ENCODE measurements at places on chromosomes 6 and 20.

DNA sequence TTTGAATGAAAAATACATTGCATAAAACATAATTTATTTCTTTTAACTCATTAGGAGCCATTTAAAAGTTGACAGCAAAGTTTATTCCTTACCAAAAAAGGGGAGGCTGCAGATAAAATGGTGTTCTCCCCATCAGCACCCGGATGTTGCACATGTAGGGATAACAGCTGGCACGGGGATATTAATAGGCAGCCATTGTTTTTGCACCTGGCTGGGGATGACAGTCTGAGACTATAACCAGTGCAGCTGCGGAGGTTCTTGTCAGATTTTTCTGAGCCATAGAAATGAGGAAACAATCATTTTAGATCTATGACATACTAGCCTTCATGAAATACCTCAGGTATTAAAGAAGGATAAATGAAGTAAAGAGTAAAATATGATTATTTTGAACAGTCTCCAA lies 20.1 kb upstream of the HECA start:
- DNase-seq: no peak

- DNase-seq: no peak
These were observed 778.4 kb upstream of the GJE1 start for GRCh38 chr6:141354191-141354955.

DNA sequence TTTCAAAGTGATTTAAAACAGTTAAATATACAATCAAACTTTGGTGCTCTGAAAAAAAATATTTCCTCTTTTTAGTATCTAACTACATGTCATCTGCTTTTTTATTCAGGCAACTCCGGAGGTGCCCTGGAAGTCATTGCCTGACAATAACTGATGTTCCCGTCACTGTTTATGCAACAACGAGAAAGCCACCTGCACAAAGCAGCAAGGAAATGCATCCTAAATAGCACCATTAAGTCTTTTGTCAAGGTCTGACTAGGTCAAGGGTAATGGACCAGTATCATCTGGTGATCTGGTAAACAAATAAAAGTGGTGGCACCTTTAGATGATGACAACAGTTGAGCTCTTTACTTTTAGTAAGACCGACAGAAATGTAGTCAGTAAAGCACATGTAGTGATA lies 13.2 kb downstream of the FAM229B start:
- DNase-seq: no peak

DNA sequence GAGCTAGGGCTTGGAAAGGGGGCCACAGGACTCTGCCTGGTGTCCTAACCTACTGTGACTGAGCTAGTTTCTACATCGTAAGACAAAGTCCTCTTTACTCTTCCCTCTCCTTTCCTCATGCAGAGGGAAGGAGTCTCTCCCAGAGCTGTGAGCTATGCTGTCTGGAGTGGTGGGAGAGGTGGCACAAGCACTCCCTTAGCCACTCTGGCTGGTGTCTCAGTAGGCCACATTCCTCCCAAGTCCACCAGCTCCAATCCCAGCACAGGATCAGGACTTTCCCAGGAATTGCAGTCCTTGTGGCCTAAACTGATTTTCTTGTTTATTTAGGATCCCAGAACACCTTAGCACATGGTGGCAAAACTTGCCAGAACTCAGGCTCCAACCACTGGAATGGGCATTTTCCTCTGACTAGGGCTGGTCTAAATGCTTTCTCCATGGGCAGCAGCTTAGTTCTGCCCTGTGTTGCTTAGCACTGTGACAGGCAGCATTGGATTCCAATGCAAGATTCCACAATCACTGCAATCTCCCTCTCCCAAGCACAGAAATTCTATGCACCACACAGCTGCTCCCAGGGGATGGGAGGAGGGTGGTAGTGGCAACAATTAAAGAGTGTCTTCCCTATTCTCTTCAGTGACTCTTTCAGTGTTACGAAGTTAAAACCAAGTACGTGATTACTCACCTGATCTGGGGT lies 733.3 kb downstream of the HACE1 start:
- no peak for DNase-seq

- no peak for DNase-seq
These were observed 126.5 kb upstream of the HDGFL1 start for GRCh38 chr6:22442826-22443225.

DNA sequence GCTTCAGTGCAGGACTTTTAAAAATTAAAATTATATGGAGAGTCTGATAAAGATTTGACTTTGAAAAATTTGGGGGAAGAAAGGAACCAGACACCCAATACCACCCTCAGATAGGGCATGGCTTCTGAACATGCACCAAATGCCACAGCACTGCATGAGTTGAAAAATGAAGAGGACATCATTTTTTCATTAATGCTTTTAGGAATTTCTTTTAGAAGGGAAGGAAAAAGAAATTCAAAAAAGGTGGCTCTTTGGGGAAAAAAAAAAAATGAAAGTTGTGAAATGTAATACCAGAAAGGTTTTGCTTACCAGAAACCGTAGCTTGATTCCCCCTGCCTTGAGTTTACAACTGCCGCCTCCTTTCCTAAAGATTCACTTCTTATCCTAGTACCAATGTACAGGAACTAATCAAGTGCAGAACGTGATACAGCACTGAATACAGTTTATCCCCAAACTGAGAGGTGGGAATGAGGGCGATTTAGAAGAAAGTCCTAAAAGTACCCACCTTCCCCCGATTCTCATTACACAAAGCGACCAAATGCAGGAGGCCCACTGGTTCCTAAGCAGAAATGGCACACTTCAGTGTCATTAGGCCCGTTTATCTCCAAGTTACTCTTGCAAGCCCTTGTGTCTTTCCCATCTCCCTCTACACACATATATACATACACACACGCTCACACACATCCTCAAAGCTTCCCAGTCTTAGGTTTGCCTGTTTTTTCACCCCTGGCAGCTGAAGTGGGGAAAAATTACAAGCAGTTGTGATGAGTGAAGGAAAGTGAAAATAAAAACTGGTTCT lies 2.8 kb downstream of the PPP1R10 start:
- no peak for DNase-seq

GRCh38 chr20:37598575-37599342 lies 71.1 kb upstream of the BLCAP start:
- no peak for DNase-seq

DNA sequence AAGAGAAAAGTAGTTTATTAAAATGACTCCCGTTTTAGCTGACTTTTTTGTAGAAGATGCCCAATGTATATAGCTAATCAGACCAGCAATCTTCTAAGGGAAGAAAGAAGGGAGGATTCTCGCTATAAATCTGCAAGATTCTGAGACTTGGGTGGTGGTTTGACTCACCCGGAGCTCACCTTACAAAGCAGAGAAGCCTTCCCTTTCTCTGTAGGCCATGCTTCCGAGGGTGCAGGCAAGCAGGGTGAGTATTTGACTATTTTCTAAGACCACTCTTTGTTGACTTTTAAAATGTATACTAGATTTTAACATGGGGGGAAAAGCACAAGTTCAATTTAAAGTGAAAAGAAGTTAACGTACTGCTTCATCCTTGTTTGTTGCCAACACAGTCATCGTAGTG lies 2.7 kb downstream of the OLIG3 start:
- DNase-seq: no peak

- no peak for DNase-seq
These were observed 128.6 kb upstream of the HS3ST5 start for GRCh38 chr6:114471450-114471849.

- DNase-seq: no peak
These were observed 192.1 kb downstream of the SAMD5 start for GRCh38 chr6:147700436-147701209.

DNA sequence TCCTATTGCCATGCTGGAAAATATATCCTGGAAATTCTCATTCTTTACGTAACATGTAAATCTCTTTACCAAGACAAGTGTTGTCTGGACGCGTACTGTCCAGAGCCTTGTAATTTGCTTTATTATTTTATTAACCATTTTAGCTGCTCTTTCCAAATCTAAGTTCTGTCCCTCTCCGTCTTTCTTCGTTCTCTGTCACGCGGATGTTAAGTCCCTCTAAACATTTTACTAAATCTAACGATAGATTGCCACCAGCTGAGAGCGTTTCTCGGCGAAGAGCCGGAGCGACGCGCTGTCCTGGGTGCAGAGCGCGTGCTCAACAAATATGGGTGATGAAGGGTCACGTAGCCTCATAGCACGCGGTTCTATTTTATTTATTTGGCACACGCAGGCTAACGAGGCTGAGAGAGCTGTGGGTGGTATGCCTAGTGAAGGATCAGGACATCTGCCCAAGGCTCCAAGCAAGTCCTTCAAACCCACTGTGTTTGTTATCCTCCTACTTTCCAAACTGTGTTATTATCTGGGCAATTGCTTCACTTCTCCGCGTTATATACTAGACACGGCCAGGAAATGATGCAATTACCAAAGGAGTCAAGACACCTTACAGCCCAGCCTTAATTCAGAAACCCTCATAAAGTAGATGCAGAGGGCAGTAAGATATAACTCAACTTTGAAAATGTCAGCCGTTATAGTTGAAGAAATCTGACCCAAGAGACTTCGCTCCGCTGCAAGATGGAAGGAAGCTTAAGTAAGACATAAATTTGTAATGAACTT lies 10.0 kb upstream of the NCOA7 start:
- DNase-seq: peak; percentile 81

DNA sequence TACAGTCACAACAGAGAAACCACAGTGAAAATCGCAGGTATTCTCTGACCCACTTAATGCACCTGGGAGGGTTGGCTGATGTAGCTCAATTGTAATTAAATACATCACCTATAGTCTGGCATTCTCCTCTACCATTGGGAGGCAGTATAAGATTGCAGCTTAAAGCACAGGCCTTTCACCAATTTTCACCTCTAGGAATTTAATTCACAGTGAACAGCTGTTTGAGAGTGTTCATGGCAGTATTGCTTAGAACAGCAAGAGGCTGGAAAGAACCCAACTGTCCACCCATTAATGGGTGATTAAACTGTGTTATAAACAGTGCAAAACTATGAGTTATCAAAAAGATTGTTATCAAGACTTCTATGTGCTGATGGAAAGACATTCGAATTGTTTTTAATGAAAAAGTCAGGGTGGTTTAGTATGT lies 2.0 kb downstream of the EDEM2 start:
- peak; percentile 95 for DNase-seq

DNA sequence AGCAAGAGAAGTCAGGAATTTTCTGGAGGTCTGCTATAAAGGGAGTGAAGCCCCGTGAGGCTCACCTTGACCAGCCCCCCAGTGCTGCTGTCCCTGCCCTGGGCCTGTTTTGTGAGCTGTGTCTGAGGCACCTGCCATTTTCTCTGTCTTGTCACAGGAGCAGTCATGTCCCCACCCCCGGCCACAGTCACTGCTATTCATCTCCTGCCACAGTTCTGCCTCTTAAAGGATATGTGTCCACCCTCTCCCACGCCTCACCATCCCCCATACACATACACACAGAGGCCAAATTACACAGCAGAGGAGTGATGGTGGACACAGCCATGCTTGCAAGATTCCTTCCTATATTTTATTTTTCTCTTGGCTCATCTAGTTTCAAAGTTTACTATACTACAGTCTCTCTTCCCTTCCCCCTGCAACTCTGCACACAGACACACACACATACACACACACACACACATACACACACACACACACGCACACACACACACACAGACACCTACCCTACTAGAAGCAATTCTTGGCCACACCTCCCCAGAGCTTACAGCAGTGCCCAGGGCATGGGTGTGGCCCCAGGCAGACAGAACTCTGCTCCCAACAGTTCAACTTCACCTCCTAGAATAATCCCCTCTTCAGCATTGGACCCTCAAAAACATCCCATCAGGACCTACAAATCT lies 68.7 kb upstream of the TAB2 start:
- no peak for DNase-seq

DNA sequence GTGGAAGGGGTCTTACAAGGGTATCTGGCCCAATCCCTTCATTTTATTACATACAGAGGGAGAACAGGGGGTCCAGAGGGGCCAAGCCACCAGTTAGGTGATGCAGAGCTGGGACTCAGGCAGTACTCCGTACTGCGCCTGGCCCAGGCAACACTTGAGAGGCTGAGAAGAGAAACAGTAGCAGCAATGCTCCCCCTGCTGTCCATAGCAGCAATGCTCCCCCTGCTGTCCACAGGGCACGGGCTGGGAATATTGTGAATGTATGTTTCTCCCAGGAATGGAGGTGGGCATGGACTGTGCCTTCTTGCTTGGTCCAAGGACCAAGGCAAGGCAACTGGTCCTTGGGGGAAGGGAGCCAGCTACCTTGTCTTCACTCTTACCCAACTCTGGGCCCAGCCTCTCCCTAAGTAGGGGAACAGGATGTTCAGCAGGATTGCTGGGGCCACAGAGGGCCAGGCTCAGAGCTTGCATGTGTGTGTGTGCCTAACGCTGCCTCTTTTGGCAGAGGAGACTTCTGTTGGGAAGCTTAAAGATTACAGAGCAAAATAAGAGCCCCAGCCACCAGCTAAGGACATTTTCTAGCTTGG lies 14.8 kb upstream of the FAM83C start:
- DNase-seq: peak; percentile 85

DNA sequence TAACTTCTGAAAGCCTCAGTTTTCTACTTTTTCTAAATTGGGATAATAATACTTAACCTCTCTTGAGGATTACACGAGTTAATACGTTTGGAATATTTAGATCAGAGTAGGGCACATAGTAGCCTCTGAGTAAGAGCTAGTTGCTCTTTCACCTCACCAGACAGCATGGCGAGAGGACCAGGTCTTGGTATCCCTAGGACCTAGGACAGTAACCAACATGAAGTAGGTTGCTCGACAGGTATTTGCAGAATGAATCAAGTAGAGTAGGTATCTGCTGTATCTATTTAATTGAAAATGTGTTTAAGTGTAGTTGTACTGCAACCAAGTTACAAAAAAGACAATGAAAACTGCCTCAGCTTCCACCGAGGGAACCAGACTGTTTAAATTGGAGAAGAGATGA lies 1.4 kb downstream of the CDC5L start:
- no peak for DNase-seq

- DNase-seq: no peak
These were observed 631 bp downstream of the MDGA1 start for GRCh38 chr6:37696841-37697662.

DNA sequence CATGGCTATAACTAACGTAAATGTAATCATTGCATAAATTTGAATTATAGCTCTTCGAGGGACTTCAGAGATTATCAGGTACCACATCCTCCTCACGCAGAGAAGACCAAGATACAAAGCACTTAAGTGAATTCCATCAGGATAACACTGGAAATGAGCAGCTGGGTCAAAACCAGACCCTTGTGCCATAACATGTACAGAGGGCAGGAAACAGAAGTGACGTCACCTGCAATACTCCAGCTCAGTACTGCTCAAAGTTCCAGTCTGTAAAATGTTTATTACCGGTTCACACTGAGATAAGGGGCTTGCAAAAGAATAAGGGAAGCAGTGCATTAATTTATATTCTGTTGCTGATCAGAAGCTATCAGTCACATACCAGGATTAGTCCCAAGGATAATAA lies 45.8 kb downstream of the RGS17 start:
- DNase-seq: no peak

- no peak for DNase-seq
These were observed 119.5 kb upstream of the SGK1 start for GRCh38 chr6:134437376-134437775.
